ENCODE measurements at places on chromosomes 4 and X.

DNA sequence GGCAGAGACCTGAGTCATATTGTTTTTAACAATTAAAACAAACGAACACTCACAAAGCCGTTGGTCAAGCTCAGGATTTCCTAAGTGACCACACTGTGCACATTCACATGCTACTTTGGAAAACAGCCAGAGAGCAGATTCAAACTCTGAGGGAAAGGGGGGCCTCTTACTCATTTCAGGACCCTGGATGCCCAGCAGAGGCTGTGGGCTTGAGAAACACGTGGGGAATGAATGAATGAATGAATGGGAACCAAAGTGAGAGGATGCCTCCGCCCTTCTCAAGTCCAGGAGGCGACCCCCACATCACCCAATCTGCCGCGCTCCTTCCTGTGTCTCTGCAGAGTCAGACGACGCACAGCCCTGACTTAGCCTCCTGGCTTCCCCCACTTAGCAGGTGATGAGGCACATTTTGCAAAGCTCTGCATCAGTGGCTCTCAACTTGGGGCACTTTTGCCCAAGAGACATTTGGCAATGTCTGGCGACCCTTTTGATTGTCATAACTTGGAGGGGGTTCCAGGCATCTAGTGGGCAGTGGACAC is 76.0 kb downstream of the ABLIM2 start:
- DNase-seq: no peak

- peak; percentile 10 for DNase-seq
These were observed 97.1 kb downstream of the MRPL1 start for GRCh38 chr4:77959566-77960338.

DNA sequence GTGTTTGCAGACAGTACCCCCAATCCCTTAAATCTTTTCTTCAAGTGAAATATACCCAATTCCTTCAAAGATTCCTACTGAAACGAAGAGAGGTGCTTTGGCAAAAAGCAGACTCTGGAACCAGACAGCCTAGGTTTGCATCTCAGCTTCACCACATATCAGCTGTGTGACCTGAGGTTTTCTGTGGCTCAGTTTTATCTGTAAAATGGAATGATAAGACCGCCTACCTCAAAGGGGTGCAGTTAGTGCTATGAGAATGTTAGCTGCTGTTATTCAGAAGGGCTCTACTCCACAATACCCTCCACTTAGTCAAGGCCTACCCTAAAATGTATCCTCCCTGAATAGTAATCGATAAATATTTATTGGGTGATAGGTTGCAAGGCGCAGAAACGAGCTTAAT is 664 bp downstream of the PIR start:
- no peak for DNase-seq

- no peak for DNase-seq
These were observed 33.1 kb downstream of the MAGEB10 start for GRCh38 chrX:27840881-27841280.

- no peak for DNase-seq
These were observed 124.3 kb downstream of the C4orf33 start for GRCh38 chr4:129220254-129220653.

- no peak for DNase-seq
These were observed 48.5 kb upstream of the CLCN4 start for GRCh38 chrX:10108288-10108687.

DNA sequence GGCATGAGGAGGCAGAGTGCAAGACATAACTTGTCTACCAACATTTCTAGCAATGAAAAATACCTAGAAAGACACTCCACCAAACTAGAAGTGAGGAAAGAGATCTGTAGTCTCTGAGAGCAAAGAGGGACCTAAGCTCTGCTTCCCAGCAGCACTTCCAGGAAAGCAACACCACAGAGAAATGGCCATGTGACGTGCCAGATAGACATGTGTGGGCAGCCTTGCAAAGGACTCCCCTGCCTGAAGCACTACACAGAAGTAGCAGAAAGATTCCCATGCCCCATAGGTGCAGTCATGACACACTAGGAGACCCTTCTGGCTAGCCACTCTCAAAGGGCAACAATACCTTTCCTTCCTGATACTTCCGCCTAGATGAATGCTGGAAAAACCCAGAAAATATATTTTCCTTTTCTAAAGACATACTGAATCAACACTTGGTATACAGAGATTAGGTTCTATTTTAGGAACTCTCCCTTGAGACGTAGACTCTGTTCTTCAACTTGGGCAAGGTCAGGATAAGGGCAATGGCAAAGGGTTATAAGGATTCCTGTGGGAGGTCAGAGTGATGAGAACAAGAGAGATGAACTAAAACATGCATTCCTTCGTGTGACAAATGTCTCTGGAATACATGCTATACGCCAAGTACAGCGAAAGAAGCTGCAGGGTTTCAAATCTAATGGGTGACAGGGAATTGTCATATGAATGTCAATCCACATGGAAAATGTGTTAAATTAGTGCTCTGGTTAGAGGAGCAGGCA is 187.5 kb upstream of the ETNPPL start:
- no peak for DNase-seq

- DNase-seq: no peak
These were observed 26.4 kb upstream of the LAP3 start for GRCh38 chr4:17550549-17550948.

DNA sequence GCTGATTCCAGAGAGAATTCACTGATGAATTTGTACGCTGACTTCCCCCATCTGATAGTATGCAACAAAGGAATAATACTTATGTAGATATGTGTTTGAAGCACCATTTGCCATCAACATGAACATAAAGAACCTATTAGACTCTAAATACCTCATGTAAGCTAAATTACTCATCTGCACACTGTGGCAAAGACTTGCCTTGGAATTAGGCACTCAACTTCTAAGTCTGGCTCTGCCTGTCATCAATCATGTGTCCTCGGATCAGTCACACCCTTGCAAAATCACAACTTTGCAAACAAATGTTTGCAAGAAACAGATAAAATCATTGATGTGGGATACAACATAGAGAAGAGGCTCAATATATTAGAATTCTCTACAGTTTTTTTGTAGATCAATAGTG is 169.9 kb upstream of the LDB2 start:
- DNase-seq: no peak

DNA sequence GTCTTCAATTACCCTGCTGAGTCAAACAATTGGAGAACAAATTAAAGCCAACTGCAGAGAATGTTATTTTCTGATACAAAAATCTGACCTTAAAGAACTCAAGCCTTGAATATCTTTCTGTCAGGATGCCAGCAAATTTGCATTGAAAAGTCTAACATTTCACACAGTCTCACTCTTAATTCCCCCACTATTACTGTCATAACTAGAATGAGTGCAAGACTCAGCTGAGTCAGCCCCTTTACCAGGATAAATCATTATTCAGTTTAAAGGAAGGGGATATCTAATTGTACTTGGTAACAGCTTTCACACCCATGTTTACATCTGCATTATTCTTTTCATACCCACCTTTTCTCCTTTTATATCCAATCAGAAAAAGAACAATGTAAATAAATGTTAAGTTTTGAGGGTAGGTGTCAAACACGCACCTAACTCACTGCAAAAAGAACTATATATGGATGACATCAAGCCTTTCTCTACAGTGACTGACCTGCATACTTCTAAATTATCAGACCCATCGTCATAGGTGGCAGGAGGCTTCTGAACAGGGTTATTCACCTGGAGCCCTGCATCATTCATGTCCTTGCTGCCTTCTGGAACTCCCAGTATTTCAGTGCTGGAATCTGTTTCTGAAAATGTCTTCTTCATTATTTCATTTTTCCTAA is 117.4 kb downstream of the TMA16 start:
- no peak for DNase-seq

GRCh38 chr4:3098346-3098745 is 23.9 kb downstream of the HTT start:
- DNase-seq: no peak

DNA sequence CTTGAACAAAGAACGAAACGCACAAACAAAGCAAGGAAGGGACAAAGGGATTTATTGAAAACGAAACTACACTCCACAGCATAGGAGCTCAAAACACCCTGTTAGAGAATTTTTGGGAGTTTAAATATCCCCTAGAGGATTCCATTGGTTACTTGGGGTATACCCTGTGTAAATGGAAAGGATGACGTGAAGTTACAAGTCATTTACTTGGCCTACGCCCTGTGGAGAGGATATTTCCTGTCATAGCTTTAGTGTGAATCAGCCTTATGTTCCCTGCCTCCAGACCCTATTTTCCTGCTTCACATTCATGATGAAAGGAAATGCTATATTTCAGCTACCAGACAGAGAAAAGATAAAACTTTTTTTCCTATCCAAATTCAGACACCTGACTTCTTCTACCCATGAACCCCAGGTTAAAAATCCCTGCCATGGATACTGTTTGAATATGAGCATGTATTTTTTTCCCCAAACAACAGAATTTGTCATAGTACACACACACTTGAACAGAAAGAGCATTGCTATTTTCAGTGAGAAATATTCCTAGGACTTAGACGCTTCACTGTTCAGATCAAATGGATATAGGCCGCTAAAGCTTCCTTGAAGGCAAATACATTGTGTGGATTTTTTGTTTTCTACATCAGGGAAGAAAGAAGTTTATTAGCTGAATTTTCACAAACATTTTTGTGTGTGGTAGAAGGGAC is 20.4 kb downstream of the PIN4 start:
- DNase-seq: no peak

- DNase-seq: no peak
These were observed 23.2 kb upstream of the TSPAN7 start for GRCh38 chrX:38538134-38538533.

- DNase-seq: no peak
These were observed 206.3 kb downstream of the SHROOM3 start for GRCh38 chr4:76641351-76641750.

DNA sequence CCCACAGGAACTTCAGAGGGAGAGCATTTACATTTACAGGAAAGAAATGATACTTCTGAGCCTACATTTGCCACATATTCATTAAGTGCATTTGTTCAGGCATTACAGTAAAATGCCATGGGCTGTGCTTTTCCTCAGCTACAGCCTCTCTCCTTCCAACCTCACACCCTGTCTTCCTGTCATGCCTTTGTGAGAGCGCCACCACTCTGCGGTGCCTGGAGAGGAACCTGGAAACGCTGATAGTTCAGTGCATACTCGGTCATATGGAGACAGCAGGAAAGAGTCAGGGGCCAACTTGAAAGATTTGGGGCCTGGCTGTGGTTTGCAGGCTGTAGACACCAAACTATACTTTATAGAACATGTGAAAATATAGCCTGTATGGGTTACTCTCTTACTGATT is 40.5 kb downstream of the NFKB1 start:
- no peak for DNase-seq

GRCh38 chr4:54228961-54229501 is at the start of gene PDGFRA:
PDGFRA (plus strand) TSS chr4:54229293; CDS start chr4:54258769, 29,476 bp downstream.
- no peak for DNase-seq

DNA sequence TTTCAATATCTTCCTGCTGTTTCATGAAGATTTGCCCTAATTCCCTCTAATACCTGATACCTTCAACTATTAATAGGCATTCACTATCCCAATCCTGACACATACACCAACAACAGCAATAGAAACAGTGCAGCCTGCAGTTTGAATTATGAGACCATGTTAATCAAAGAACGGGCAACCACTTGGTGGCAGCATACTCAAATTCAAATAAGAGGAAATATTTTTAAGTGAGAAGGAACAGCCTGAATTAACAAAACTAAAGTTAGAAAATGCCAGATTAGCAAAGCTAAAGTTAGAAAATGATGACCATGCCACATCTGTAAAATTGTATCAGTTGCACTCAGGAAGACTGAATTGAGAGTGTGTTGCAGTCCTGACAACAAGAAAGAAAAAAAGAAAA is 204.9 kb downstream of the SMARCA1 start:
- DNase-seq: no peak
